Globus pallidus (tissue), 1 donor: ENCODE measurements at places on chromosomes 3 and 15.

GRCh38 chr15:85772668-85773067, 22.1 kb downstream of the KLHL25 start:
- no peak for DNase-seq

- no peak for DNase-seq
Measured at GRCh38 chr3:16031434-16031833, 143.0 kb upstream of the GALNT15 start.

- no peak for DNase-seq
Measured at GRCh38 chr3:41943311-41943843, 18.5 kb downstream of the ULK4 start.

DNA sequence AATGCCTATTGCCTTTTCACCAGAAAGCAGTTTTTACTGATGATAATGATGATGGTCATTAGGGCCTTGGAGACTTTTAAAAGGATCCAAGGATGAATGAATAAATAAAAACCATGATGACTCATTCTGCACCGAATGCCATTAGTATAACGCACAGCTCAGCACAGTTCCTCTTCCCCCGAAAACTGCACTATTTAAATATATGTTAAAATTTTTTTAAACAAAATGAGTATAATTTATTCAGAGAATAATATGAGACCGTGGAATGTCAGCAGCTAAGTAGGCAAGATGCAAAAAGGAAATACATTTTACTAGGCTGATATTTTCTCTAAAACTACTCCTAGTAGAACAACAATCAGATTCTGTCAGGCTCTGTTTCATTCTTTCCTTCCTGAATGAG, 83.4 kb upstream of the NANOGP8 start:
- DNase-seq: no peak

- no peak for DNase-seq
Measured at GRCh38 chr15:33506781-33507296, 196.1 kb downstream of the RYR3 start.

GRCh38 chr3:142530296-142530695, 48.2 kb downstream of the ATR start:
- no peak for DNase-seq

DNA sequence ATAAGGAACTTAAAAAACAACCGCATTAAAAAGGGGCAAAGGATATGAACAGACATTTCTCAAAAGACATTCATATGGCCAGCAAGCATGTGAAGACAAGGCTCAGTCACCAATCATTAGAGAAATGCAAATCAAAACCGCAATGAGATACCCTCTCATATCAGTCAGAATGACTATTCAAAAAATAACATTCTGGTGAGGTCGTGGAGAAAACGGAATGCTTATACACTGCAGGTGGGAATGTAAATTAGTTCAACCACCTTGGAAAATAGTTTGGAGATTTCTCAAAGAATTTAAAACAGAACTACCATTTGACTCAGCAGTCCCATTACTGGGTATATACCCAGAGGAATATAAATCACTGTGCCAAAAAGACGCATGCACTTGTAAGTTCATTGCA, 496.6 kb upstream of the SGO1 start:
- DNase-seq: no peak

DNA sequence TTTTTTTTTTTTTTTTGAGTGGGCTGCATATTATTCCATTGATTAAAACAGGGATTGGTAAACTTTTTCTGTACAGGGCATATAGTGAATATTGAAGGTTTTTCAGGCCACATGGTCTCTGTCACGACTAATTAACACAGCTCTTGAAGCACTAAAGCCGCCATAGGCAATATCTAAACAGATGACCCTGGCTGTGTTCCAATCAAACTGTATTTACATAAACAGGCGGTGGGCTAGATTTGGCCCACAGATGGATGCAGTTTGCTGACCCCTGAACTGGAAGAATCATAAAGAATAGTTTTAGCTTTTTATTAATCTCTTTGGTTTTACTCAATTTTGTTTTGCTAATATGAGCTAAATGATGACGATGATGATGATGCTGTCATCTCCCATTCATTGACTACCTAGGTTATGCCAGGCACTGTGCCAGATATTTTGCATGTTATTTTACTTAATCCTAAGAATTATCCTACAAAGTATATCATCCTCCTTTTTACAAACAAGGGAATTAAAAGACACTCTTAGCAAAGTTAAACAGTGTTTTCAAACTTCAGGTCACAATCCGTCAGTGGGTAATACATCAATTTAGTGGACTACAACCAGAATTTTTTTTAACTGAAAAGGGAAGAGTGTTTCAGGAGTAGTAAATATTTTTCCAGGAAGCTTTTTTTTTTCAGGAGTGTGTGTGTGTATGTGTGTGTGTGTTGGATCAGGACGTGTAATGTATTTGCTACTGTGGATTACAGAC, 54.3 kb downstream of the LMCD1 start:
- no peak for DNase-seq
